ENCODE measurements at places on chromosomes 1 and 21.

- H3K4me1 ChIP-seq: no peaks in the 10 kb centered on the region
- no peaks in the 10 kb centered on the region for H3K27me3 ChIP-seq
- H3K4me3 ChIP-seq: no peak overlapping the region
- no peak overlapping the region for H3K27ac ChIP-seq
- no peaks in the 10 kb centered on the region for H3K36me3 ChIP-seq
Observed at GRCh38 chr1:164137273-164137925, 421.6 kb upstream of the PBX1 start.

- H3K27me3 ChIP-seq: no peaks in the 10 kb centered on the region
- H3K4me3 ChIP-seq: no peak overlapping the region
- no peaks in the 10 kb centered on the region for H3K4me1 ChIP-seq
- no peaks in the 10 kb centered on the region for H3K36me3 ChIP-seq
- H3K27ac ChIP-seq: no peak overlapping the region
- no peak for DNase-seq
Observed at GRCh38 chr1:51819810-51820209, 58.7 kb downstream of the NRDC start.

- peaks cover 6% of the 10 kb centered on the region for H3K4me1 ChIP-seq
- H3K4me3 ChIP-seq: no peak overlapping the region
- no peak for DNase-seq
- H3K27me3 ChIP-seq: no peaks in the 10 kb centered on the region
- no peak overlapping the region for H3K27ac ChIP-seq
Observed at GRCh38 chr1:112358798-112359408, 37.1 kb upstream of the CTTNBP2NL start.

DNA sequence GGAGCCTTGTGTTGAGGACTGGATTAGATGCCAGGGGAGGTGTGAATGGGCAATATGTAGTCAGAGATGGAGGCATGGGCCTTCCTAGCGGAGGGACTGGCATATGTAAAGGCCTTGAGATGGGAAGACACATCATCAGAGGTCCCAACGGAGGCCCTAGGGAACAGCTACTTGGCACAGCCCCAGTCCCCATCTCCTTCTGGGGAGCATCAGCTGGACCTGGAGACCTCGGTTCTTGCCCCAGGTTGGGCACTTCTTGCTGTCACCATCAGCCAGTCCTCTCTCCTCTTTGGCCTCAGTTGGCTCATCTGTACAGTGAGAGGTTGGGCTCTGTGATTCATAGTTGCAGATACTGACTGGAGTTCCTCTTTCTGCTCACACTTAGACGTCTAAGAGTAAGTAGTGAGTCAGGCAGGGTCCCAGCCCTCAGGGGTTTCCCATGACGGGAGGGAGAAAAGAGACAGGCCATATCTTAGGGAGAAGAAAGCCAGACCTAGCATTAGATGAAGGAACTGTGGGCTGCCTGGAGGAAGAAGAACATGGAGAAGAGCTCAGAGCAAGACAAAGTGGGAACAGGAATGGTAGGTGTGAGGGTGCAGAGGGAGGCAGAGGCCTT is 3.4 kb upstream of the MARCKSL1 start:
- no peak overlapping the region for H3K4me3 ChIP-seq
- DNase-seq: no peak
- H3K4me1 ChIP-seq: peaks cover 54% of the 10 kb centered on the region
- H3K27me3 ChIP-seq: no peaks in the 10 kb centered on the region
- no peaks in the 10 kb centered on the region for H3K36me3 ChIP-seq

DNA sequence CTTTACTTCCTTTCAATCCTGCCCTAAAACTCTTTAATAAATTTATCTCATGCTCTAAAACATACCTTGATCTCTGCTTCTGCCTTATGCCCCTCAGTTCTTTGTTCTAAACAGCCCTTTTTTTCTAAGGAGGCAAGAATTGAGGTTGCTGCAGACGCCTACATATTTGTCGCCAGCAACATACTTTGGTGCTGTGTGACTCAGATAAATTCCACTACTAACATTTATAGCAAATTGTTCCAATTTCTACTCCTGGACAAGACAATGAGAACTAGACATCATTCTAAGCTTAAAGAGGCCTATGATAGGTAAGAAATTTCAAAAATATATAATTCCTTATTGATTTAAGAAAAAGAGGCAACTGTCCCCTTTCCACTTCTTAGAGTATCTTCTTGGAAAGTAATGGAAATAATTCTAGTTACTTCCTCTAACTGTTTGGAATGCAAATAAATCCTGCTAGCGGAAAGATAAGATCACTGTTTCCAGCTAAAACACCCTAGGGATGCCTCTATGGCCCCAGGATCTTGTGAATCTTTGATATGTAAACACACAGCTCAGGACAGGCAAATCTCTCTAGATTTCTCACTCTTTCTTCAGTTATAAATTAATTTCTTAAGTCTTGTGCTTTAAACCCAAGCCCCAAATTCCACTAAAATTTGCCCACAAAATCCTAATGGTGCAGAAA is 869.1 kb downstream of the KCNT2 start:
- no peak overlapping the region for H3K4me3 ChIP-seq
- no peaks in the 10 kb centered on the region for H3K36me3 ChIP-seq
- DNase-seq: no peak
- H3K27me3 ChIP-seq: no peaks in the 10 kb centered on the region

DNA sequence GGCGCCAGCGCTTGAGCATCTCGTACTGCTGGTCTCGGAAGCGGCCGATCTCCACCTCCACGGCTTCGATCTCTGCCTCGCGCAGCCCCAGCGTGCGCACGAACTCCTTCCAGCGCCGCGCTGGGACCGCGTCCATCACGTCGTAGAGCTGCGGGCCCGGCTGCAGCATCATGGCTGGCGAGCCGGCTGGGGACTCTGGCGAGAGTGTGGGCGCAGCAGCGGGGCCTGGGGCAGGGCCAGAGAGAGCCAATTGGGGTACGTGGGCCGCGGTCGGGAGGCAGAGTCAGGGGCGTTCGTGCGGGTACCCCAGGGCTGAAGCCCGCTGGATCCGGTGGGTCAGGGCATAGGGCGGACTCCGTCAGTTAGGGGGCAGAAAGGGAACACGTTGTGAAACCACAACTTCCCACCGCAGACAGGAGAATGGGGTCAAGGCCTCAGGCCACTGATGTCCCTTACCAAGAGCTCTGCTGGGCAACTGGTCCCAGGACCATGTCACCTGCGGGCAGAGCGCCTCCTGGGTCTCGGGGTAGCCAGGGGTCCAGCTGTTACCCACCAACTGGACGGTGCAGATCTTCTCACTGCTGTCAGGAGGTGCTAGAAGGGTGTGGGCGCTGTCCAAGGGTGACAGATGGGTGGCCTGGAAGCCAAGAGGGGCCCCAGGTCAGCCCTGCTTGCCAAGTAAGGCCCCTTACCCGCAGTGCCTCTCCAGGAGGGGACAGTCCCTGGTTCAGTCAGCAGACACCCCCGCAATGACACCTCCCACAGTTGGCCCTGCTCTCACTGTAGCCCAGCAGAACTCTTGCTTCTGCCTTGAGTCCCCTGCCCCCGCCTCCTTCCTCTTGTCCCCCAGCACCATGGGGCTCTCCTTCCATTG is 4.2 kb downstream of the TNFRSF25 start:
- DNase-seq: no peak
- H3K27ac ChIP-seq: no peak overlapping the region
- H3K4me3 ChIP-seq: no peak overlapping the region

DNA sequence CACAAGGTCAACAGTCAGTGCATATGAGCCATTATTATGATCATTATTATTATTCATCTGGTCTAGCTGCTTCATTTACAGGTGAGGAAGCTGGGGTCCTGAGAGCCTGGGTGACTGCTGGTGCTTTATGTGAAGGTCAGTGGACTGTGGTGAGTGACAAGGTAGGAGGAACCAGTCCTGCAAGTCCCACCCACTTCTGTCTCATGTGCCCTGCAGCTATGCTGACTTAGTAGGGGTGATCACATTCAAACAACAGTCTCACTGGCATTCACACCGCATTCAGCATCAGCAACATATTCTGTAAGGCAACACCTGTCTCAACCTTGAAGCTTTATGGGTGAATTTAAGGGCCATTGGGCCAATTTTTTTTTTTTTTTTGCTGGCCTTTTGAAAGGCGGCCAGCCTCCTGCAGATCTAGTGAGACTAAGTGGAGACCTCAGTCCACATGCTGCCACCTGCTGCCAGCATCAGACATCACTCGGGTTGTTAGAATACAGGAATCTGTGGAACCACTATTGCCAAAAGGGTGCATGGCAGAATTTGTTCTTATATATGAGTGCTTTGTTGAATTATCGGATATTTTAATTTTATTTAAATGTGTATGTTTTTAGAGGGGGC is 59.9 kb upstream of the CACNA1E start:
- no peaks in the 10 kb centered on the region for H3K27me3 ChIP-seq
- H3K4me1 ChIP-seq: peaks cover 19% of the 10 kb centered on the region

- H3K4me1 ChIP-seq: no peaks in the 10 kb centered on the region
- DNase-seq: no peak
- H3K4me3 ChIP-seq: no peak overlapping the region
- no peaks in the 10 kb centered on the region for H3K27me3 ChIP-seq
- no peak overlapping the region for H3K27ac ChIP-seq
- peaks cover 32% of the 10 kb centered on the region for H3K36me3 ChIP-seq
Observed at GRCh38 chr1:180988253-180988752, 34.4 kb downstream of the STX6 start.
